ENCODE measurements at places on chromosomes 16 and 17.
A peak's percentile ranks its signal among the peaks of the same experiment; 100 is the strongest.

DNA sequence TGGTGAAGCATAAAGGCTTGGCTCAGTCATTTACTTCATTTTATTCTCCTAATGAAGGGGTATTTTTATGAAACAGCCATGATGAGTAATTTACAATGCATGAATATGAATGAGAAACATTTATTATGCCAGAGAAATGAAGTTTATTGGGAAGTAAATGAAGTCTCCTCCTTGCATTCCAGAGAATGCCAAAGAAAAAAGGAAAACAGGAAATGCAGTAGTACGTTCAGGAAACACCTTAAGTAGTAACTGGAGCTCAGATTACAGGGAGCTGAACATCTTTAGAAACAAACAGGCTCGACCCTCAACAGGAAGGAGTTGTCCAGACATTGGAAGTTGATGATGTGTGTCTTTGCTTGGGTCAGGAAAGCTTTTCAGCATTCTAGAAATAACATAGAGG, 4.6 kb downstream of the KRT34 start:
- no peak for DNase-seq

DNA sequence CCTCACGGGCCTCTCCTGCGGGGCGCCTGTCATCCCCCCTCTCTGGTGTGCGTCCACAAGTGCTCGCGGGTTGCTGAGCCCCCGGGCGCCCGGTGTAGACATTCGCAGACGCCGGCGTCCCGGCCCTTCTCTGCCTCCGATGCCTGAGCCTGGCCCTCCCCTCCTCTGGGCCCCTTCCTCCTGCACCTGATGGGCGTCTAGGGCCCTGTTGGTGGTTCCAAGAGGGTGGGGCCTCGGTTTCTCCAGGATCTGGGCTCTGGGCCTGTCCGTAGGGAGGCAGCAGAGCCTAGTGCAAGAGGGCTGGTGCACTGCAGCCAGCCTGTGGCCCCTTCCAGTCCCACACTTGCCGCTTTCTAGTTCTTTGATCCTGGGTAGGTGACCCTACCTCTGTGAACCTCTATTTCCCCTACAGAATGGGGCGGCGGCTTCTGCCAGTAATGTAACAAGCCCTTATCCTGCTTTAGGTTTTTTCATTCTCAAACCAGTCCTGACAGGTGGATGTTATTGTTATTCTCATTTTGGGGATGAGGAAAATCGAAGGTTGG, 623 bp downstream of the E4F1 start:
- peak; percentile 48 for DNase-seq

GRCh38 chr17:50865060-50865867, 890 bp downstream of the TOB1 start:
- DNase-seq = peak; percentile 49

- no peak for DNase-seq
Observed at GRCh38 chr16:77037696-77038347, 153.2 kb upstream of the MON1B start.

DNA sequence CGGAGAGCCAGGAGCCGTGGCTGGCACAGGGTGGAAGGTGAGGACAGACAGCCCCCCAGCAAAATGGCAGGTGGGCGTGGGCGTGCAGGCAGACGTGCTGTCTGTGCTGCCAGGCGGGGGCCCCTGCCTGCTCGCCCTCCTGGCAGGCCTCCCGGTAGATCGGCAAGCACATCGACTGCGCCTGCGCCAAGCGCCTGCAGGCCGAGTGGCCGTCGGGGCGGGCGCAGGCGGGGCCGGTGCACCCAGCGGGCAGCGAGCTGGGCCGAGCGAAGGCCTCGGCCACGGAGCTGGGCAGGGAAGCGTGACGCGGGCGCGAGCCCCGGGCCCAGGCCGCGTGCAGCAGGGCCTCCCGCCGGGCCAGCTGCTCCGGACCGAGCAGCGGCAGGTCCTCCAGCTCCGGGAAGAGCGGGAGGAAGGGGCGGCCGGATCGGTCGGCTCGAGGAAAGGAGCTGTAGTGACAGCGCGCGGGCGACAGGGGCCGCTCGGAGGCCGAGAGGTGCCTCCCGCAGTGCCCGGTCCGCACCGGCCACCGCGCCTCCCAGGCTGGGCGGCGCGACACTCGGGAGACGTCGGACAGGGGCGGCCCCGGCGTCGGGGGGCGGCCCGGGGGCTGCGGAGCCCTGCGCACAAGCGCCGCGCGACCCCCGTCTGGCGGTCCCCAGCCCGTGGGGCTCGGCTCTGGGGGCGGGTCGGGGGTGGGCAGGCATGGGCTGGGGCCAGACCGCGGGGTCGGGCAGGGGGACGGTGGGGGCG, 16.9 kb downstream of the GRIN2C start:
- peak; percentile 82 for DNase-seq

- no peak for DNase-seq
Observed at GRCh38 chr17:7560172-7561027, 1.3 kb upstream of the SENP3 start.

DNA sequence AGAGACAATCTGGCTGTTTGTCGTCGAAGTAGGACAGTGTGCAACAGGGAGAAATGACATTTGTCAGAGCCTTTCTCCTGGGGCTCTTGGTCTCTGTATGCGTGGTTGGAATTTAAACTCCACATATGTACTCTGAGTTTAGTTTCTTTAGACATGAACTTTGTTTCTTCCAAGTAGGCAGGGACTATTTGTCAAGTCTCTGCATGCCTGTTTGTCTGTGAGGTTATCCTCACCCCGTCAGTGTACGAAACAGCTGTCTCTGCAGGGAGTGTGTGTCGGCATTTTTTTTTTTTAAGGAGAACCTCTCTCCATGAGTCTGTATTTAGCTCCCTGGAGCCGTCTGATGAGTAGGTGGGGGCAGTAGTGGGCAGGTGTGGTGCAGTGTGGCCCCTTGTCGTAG, 29.7 kb downstream of the NDEL1 start:
- DNase-seq = no peak

All from cerebellum (tissue), 4 donors.